NCI-H748 treated with DMSO at 0.1 percent for 48 hours (cell line): ENCODE measurements at places on chromosomes 4 and X.

GRCh38 chr4:97038146-97038516 lies 1105.1 kb downstream of the STPG2 start:
- no peak for DNase-seq

DNA sequence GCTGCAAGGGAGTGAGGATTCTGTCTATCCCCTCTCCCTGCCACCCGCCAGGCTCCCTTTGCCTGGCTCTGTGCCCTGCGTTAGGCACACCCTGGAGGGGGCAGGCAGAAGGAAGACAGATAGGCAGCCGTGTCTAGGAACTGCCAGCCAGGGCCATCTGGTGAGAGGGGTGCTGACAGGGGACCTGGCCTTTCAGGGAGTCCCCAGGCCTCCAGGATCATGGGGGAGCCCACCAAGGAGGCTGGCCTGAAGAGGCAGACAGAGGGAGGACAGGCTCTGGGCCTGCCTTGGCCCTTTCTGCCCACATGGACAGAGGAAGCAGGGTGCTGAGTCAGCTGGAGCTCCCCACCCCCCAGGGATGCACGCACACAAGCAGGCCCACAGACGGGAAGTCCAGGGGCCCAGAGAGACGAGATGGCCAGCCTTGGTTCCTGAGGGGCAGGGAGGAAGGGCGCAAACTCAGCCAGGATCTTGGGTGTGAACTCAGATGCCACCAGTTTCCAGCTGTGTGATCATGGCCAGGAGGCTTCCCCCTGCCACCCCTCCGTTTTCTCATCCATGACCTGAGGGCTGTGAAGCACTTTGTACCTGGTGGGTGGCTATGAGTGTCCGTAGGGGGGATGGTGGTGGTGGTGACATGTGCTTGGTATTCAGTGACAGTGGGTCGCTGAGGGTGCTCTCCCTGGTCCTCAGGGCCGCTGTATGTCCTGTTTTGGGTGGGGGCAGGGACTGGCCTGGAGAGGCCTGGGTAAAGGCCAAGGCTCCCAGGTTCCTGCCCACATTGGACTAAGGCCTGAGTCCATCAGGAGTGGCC lies 1.8 kb downstream of the SH3BP2 start:
- DNase-seq, result no peak

GRCh38 chr4:169263791-169264392 lies 6.9 kb downstream of the SH3RF1 start:
- no peak for DNase-seq

GRCh38 chr4:5209862-5210261 lies 158.6 kb downstream of the STK32B start:
- DNase-seq, result no peak

DNA sequence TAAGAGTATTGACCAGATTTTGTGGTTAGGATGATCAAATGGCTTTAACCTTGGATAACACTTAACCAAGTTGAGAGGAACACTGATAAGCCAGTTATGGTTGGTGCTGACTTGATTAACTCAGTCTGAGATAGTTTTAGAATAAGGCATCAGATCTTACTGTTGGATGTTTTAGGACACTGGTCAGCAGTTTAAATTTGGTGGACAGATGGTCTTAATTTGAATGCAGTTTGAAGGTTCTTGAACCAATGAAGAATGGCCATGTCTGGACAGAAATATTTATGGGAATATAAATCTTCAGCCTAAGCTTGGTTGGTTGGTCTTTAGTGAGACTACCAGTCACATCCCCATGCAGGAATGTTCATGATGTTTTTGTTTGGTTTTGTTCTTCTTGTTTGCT lies 2.6 kb upstream of the GIMD1 start:
- DNase-seq, result no peak

GRCh38 chr4:7978489-7978888 lies 38.8 kb upstream of the AFAP1 start:
- DNase-seq, result peak; percentile 43
